Erythroblast (primary cell): ENCODE measurements at places on chromosomes 13 and 19.

GRCh38 chr13:46202966-46203365 lies 8.8 kb upstream of the LRRC63 start:
- no peak for DNase-seq

DNA sequence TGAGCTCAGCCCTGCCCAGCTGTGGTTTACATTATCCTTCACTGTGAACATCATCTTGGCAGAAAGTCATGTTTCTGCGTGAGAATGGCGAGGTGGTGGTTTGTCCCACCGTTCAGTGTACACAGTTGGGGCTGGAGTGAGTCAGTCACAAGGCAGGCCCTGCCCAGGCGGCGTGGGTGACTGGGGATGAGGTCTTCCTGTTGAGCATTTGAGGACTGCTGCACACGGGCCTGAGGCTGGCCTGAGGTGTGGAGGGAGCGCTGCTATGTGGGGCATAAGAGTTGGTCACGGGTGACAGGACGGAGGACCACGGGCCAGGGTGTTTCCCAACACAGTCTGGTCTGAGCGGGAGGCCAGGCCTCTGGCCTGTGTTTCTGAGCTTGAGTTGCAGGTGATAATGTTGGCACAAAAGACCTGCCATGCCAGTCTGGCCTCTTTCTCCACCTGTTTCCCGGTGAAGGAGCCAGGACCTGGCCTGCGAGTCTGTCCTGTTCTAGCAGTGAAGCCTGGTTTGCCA lies 13.4 kb upstream of the C19orf33 start:
- DNase-seq: no peak

DNA sequence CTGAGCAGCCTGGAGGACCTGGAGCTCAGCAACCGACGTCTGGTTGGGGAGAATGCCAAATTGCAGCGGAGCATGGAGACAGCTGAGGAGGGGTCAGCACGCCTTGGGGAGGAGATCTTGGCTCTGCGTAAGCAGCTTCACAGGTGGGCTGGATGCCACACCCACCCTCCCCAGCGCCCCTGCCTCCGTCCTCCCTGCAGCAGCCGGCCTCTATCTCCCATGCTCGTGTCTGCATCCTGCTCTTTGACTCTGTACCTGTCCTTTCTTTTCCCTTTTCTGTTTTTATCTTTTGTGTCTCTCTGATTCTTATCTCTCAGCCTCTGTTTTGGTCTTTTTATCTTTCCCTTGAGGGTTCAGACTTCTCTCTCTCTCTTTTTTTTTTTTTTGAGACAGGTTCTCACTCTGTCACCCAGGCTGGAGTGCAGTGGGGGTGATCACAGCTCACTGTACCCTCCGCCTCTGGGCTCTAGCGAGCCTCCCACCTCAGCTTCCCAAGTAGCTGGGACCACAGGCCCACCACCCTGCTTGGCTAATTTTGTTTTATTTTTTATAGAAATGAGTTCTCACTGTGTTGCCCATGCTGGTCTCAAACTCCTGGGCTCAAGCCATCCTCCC lies 10.1 kb downstream of the KASH5 start:
- no peak for DNase-seq

GRCh38 chr19:2503521-2504109 lies 27.7 kb downstream of the GADD45B start:
- DNase-seq: peak; percentile 17

DNA sequence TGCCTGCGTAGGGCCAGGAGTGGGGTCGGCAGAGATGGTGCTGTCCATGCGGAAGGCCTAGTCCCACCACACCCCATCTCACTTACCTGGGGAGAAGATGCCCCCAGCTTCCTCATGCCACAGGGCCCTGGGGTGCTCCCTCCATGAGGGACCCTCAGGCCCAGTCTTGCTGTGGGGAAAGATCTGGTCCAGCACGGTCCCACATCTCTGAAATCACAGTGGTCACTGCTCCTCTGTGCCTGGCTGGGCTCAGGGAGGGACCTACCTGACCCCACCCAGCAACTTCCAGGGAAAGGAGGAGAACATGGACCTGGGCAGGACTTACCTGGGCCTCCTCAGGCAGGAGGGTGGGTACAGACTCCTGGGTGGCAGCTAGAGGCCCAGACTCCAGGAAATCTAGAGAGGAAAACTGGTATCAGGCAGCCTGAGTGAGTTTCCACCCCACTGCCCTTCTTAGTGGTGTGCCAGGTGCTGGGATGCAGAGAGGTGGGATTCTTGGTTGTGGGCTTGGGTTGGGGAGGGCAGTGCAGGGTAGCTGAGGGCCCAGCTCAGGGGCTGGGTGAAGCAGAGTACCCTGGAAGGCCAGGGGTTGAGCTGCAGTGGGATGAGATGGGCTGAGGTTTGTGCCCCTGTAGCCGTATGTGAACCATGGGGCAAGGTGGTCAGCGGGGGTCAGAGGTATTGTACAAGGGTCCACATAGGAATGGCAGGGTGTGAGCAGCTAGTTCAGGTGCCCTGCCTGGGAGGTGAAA lies 3.8 kb downstream of the MZF1 start:
- DNase-seq: no peak

DNA sequence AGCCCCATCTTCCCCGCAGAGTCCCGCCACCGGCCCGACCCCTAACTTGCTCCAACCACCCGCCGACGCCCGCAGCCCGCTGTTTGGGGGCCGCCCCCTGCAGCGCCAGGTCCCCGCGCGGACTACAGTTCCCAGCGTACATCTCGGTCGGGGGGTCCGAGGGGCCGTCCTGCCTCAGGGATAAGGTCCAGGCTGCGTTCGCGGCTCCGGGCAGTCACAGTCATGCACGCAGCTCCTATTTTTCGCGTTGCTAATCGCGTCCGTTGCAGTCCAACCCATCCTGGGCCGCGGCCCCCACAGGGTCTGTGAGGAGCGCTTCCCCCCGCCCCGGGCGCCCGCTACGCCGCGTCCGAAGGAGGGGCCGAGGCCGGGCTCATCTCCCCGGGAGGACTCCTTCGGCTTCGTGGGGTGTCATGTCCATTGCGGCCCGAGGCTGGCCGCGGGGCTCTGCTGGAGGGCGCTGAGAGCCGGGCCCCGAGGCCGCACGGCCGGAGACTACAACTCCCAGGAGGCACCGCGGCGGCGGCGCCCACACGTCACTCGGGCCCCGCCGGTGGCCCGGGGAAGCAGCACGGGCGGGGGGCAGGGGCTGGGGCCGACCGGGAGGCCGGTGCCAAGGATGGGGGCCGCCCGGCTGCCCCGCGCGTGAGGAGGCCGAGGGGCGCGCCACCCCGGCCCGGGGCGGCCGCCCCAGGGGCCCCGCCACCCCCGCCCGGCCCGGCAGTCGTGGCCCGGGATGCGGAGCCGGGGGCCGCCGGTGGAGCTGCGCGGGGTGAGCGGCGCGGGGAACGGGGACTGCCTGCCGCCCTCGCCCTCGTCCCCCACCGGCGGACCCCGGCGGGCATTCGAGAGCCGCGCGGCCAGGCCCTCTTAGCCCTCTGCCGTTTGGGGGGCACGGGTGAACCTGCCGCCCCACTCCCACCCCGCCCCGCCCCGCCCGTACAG lies at the start of gene MAP3K10:
MAP3K10 (plus strand) TSS at position 536 of the 945 bp plus-strand sequence. CDS start 606 bp downstream, outside the sequence.
- peak; percentile 83 for DNase-seq

GRCh38 chr13:53197424-53197823 lies 168.8 kb downstream of the OLFM4 start:
- no peak for DNase-seq

GRCh38 chr13:50999641-51000040 lies 90.0 kb downstream of the RNASEH2B start:
- no peak for DNase-seq

- no peak for DNase-seq
Measured at GRCh38 chr13:32857689-32858088, 158.5 kb upstream of the KL start.

DNA sequence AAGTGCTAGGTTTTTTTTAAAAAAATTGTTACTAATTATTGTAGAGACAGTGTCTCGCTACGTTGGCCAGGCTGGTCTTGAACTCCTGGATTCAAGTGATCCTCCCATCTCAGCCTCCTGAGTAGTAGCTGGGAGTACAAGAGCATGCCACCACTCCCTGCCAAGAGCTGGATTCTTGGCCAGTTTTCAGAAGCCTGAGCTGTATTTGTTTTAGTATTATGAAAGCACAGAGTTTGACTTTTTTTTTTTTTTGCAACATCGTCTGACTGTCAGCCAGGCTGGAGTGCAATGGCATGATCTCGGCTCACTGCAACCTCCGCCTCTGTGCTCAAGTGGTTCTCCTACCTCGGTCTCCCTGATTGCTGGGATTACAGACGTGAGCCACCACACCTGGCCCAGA lies 7.0 kb downstream of the ARMC6 start:
- no peak for DNase-seq

DNA sequence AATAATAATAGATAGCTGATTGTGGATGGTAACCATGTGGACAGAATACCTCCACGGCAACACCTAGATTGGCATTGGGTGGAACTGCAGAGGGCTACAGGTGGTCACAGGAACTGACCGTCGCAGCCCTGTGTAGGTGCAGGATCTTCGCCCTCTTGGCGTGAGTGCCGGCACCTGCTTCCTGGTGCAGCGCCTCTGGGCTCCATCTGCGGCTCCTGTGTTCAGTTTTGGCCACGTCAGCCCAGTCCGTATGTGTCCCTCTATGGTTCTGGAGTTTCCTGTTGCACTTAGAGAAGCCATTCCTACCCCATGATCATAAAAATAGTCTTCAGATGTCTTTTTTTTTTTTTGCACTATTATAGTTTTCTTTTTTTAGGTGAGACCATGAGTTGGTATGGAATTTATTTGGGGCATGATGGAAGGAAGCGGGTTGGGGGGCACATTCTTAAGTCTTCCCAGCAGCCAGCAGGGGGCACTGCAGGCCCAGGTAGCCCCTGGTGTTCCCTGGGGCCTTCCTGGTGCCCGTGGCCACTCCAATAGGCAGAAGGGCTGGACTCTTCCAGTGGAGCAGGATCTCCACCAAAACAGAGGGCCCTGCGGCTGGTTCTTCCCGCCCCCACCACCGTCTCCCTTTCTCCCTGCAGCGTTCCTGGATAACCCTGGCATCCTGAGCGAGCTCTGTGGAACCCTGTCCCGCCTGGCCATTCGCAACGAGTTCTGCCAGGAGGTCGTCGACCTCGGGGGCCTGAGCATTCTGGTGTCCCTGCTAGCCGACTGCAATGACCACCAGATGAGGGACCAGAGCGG lies 10.1 kb upstream of the SLC25A42 start:
- peak; percentile 88 for DNase-seq

GRCh38 chr13:111115061-111115964 lies at the start of gene ARHGEF7:
ARHGEF7 (plus strand) TSS chr13:111115310; CDS start chr13:111115527, 217 bp downstream.
- no peak for DNase-seq
